Naive thymus-derived CD8-positive, alpha-beta T cell (primary cell): ENCODE measurements at places on chromosomes 1 and 21.

DNA sequence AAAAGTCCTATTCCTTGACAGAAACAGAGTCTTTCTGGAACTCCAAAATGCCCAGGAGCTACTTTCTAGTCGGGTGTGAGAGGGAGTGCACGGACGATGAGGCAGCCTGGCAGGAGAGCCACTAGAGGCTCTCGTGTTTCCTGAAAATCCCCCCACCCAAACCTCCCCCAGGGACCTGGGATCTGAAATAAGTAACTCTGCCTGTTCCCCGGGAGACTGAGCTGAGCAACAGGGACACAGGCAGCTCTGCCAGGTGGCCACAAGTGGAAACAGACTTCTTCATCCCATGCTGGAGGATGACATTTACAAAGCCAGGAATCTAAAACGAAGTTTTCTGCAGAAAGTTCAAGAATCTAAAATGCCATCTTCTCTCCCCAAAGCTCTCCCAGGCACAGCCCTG, 77.1 kb downstream of the ITPKB start:
- DNase-seq = no peak

DNA sequence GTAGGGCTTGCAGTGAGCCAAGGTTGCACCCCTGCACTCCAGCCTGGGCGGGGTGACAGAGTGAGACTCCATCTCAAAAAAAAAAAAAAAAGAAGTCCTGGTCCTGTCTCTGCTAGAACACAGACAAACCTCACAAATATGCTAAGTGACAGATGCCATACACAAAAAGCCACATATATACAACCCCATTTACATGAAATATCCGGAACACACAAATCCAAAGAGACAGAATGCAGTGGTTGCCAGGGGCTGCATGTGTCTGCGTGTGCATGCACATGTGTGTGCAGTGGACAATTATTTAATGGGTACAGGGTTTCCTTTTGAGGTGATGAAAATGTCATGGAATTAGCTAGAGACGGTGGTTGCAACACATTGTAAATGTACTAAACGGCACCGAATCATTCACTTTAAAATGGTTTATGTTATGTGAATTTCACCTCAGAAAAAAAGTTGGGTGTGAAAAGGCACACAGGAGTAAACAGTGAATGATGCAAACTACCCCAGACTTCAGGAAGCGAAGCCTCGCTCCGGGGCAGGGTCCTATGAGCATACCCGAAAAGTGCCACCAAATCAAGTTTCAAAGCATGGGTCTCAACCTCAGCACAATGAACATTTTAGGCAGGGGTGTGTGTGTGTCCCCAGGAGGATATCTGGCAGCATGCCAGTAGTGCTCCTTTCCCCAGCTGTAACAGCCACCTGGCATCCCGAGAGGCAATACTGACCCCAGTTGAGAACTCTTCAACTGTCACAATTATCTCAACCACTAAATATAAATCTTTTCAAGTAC, 48.3 kb downstream of the GNB1 start:
- DNase-seq = no peak

DNA sequence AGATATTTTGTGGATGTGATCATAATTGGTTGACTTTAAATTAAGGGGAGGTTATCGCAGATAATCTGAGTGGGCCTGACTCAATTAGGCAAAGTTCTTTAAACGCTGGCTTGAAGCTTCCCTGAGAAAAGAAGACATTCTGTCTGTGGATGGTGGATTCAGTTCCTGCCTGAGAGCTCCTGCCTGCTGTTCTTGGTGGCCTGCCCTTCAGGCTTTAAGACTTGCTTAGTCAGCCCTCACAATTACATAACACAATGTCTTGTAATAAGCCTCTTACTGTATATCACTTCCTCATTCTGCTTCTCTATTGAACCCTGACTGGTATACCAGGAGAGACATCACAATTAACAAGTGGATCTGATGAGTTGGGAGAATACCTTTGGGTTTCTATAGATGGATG, 50.2 kb downstream of the KCNJ6 start:
- no peak for DNase-seq

DNA sequence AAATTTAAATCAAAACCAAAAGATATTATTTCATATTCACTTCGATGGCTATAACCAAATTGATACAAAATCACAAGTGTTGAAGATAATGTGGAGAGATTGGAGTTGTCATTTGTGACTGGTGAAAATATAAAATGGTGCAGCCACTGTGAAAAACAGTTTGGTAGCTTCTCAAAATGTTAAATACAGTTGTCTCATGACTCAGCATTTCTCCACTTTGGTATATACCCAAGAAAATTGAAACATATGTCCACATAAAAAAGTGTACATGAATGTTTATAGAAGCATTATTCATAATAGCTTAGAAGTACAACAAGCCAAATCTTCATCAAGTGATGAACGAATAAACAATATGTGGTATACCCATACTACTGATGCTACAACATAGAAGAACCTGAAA, 318.5 kb downstream of the BRINP3 start:
- no peak for DNase-seq

- DNase-seq = peak; percentile 38
These were observed 17.7 kb downstream of the RAP1GAP start for GRCh38 chr1:21651214-21652042.

GRCh38 chr1:9349331-9349851, 56.7 kb downstream of the SPSB1 start:
- no peak for DNase-seq

- no peak for DNase-seq
These were observed 8.9 kb upstream of the OMA1 start for GRCh38 chr1:58555393-58555792.

GRCh38 chr1:24321697-24322469, 2.7 kb downstream of the GRHL3 start:
- peak; percentile 62 for DNase-seq

GRCh38 chr1:116345843-116346242, 27.2 kb upstream of the ATP1A1 start:
- peak; percentile 32 for DNase-seq

DNA sequence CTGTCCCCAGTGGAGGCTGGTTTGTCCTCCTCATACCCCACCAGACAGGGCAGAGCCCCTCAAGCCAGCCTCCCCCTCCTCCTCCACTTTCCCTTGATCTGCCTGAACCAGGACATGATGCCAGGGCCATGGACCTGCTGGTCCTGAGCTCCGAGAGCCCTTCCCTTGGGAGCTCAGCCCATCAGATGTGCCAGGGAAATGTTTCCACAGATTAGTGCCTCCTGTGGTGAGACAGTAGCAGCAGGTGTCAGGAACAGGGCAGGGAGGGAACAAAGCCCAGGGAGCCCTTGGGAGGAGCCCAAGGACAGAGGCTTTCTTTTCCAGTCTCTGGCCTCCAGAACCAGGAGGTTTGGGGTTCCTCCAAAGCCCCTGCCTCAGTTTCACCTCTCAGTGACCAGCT, 14.6 kb upstream of the SLC41A1 start:
- no peak for DNase-seq

DNA sequence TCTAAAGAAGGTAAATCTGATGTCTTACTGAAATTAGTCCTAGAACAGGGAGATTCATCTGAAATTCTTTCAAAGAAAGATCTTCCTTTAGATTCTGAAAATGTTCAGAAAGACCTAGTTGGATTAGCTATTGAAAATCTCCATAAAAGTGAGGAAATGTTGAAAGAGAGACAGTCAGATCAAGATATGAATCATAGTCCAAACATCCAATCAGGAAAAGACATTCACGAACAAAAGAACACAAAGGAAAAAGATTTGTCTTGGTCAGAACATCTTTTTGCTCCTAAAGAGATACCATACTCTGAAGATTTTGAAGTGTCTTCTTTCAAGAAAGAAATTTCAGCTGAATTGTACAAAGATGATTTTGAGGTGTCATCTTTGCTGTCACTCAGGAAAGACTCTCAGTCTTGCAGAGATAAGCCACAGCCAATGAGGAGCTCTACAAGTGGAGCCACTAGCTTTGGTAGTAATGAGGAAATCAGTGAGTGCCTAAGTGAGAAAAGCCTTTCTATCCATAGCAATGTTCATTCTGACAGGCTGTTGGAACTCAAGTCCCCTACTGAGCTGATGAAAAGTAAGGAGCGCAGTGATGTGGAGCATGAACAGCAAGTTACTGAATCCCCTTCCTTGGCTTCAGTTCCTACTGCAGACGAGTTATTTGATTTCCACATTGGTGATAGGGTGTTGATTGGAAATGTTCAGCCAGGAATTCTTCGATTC, 61.6 kb upstream of the QSOX1 start:
- no peak for DNase-seq

DNA sequence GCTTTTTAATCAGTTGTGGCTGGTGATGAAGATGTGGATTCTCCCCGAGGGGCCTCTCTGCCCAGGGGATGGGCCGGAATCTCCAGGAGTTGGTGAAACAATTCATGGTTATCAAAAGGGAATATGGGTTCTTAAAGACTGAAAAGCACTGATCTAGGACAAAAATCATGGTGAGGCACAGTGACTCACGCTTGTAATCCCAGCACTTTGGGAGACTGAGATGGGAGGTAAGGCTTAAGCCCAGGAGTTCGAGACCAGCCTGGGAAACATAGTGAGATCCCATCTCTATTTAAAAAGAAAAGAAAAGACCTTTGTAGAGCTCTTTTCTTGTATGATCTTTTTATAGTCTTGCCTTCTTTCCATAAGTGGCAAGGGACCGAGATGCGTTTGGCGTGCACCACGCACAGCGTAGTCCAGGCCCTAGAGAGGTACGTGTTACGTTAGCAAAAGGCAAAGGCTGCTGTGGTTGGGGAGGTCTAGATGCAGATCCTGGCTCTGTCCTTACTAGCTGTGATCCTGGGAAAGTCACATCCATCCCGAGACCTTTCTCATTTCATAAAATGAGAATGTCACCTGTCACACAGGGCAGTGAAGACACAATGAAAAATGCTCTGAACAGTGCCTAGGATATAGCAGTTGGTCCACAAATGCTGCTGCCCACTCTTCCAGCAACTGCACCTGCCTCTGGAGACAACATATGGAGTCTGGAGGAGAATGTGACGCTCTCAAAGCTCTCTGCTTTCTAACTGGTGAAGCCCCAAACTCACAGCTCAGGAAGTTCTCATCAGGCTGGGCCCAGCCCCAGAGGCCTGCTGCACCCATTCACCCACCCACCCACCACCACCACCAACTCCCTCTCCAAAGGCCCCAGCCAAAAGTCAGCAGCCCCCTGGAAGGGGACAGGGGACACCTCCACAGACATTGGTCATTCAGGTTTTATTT, 54.8 kb downstream of the KIF21B start:
- DNase-seq = no peak

DNA sequence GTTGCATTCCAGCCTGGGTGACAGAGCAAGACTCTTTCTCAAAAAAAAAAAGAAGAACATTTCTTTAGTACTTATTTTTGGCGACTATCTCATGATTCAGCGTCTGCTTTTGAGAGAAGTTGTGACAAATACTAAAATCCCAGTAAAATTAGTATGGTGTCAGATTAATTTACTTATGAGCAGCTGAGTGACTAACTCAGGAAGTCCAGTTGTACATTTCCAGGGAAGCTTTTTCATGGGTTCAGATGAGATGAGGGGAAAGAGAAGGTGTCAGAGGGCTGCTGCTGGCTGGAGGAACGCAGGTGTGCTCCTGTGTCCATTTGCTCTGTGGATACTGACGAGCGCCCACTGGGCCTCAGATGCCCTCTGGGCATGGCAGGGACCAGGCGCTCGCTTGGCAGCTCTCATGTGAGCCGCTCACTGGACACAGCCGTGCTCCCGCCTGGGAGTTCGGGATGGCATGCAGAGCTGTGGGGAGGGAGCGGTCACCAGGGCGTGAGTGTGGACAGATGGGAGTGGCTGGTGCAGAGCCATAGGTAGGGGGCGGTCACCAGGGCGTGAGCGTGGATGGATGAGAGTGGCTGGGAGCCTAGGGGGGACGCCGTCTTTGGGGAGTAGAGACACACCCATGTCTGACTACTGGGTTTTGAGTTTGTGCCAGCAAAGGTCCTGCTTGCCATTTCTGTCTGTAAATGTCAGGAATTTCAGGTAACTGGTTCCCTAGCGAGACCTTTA, 55.0 kb downstream of the ADARB1 start:
- DNase-seq = no peak

- DNase-seq = no peak
These were observed 82.7 kb downstream of the CAMTA1 start for GRCh38 chr1:6867729-6868659.

- no peak for DNase-seq
These were observed 96.2 kb downstream of the BEND5 start for GRCh38 chr1:48680411-48681035.

DNA sequence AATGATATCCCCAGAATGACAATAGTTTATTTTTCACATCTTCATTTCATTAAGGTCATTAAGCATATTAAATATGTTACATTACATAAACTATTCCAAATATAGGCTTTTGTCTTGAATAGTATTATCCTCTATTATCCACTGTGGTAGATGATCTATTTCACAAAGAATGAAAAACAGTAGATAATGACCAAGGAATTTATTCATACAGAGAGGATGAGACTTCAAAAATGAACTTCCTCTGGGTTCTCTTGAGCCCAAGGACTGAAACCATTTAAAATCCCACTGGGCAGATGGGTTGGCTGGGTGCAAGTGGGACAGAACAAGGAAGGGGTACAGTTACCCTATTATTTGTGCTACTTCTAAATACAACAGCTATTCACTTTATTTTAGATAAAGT, 33.0 kb downstream of the PTPN14 start:
- no peak for DNase-seq

- DNase-seq = no peak
These were observed 7.7 kb downstream of the PRAMEF1 start for GRCh38 chr1:12798911-12799310.

DNA sequence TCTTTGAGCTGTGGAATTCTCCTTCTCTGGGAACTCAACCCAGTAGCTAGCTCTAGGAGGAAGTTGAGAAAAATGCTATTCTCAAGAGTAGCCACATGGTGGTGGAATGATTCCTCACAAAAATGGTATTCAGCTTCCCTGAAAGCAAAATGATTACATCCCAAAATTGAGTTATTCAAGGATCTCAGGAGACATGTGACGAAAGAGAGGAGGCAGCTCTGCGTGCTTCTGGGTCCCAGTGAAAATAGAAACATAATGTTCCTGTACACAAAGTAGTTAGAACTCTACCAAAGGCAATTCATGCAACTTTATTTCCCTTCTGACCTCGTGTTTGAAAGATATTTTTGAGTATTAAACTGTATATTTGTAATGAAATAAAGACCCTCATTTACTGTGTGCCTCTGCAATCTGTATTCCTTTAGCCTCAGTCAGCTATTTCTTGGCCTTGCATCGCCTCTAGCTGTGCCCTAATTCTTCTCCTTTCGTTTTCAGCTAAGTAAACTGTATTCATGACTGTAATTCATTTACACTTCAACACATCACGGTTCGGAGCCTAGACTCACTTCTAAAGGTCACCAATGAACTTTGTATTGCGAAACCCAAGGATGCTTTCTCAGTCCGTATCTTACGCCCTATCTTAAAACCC, 167.3 kb downstream of the FASLG start:
- no peak for DNase-seq

GRCh38 chr21:45845770-45846090, 135.8 kb upstream of the COL6A1 start:
- DNase-seq = no peak
